ENCODE measurements at places on chromosomes 5 and 9. TPM values are rescaled to one million over a fixed set of nuclear protein-coding genes. Genes with fewer than 3 reads are reported as not detected.
A peak's percentile ranks its signal among the peaks of the same experiment; 100 is the strongest.

CA9 gene
- total RNA-seq = 0.86 TPM

C9orf40 gene
- total RNA-seq = 4.6 TPM

PCDHGA2 gene
- total RNA-seq = 0.09 TPM

NR2F1 gene
- not detected for total RNA-seq

LCN9 gene
- total RNA-seq = not detected

DNA sequence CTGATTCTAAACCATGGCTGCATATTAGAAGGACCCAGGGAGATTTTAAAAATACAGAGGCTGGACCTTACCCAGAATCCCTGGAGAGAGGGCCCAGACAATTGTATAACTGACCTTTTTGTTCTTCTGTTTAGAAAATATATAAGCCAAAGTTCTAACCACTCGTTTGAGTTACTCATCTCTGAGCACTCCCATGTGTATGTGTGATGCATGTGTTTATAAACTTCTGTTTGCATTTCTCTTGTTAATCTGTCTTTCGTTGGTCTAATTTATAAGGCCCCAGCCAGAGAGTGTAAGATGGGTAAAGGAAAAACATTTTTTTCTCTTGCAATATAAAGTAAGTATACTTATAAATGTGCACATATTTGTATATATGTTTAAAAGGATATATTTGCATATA lies 443.9 kb downstream of the ZNF608 start:
- DNase-seq = no peak
- H3K27ac ChIP-seq = no peak overlapping the region
- no peaks in the 10 kb centered on the region for H3K4me1 ChIP-seq
- no peaks in the 10 kb centered on the region for H3K27me3 ChIP-seq
- no peaks in the 10 kb centered on the region for H3K36me3 ChIP-seq
- no peak overlapping the region for H3K4me3 ChIP-seq

- H3K27me3 ChIP-seq = no peaks in the 10 kb centered on the region
- H3K4me1 ChIP-seq = peaks cover 46% of the 10 kb centered on the region
- H3K4me3 ChIP-seq = peak overlapping the region; percentile 86
- no peak for DNase-seq
Observed at GRCh38 chr9:136740971-136741882, 1.5 kb downstream of the LCN10 start.

DNA sequence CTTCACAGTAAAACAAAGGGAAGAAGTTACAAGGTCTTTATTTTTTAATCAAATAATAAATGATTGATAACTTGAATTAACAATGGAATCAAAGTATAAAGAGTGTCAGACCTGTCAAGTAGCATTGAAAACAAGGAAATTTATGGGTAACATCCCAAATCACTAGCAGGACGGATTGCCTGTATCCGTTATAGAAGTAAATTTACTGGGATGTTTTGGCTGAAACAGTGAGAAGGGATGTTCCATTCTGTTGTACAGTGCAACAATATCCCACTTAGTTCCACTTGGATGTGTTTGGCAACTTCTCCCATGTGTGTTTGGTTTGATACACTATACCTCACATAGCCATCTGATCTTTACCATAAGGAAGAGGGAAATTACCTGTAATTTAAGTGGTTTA lies 421.0 kb upstream of the CHD1 start:
- no peak for DNase-seq
- H3K4me3 ChIP-seq = no peak overlapping the region
- no peak overlapping the region for H3K27ac ChIP-seq
- H3K4me1 ChIP-seq = no peaks in the 10 kb centered on the region
- no peaks in the 10 kb centered on the region for H3K27me3 ChIP-seq
- no peaks in the 10 kb centered on the region for H3K36me3 ChIP-seq

- H3K4me1 ChIP-seq = peaks cover 47% of the 10 kb centered on the region
- H3K4me3 ChIP-seq = no peak overlapping the region
- H3K36me3 ChIP-seq = peaks cover 34% of the 10 kb centered on the region
- peak overlapping the region; percentile 19 for H3K27ac ChIP-seq
Observed at GRCh38 chr9:93089024-93089423, 7.0 kb upstream of the CARD19 start.

- no peak for DNase-seq
- no peaks in the 10 kb centered on the region for H3K4me1 ChIP-seq
- no peak overlapping the region for H3K27ac ChIP-seq
- no peak overlapping the region for H3K4me3 ChIP-seq
- peaks cover 10% of the 10 kb centered on the region for H3K27me3 ChIP-seq
Observed at GRCh38 chr5:140010798-140011197, 32.3 kb downstream of the NRG2 start.

DNA sequence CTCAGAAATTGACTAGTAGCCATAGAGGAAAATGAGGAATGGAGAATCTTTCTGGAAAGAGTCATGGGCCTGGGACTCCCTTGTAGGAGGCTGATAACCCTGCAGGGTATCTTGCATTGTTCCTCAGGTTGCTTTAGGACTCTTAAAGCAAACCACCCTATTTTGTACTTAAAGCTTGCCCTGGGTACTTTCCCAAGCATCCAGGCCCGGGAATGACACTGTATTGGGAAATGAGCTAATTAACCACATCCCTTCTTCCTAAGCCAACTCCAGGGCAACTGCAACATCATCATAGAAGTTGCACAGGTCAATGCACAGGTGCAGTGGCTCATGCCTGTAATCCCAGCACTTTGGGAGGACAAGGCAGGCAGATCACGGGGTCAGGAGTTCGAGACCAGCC lies 55.9 kb downstream of the UGCG start:
- DNase-seq = no peak
- H3K27me3 ChIP-seq = no peaks in the 10 kb centered on the region
- H3K4me1 ChIP-seq = peaks cover 41% of the 10 kb centered on the region
- H3K36me3 ChIP-seq = no peaks in the 10 kb centered on the region
- H3K4me3 ChIP-seq = no peak overlapping the region

DNA sequence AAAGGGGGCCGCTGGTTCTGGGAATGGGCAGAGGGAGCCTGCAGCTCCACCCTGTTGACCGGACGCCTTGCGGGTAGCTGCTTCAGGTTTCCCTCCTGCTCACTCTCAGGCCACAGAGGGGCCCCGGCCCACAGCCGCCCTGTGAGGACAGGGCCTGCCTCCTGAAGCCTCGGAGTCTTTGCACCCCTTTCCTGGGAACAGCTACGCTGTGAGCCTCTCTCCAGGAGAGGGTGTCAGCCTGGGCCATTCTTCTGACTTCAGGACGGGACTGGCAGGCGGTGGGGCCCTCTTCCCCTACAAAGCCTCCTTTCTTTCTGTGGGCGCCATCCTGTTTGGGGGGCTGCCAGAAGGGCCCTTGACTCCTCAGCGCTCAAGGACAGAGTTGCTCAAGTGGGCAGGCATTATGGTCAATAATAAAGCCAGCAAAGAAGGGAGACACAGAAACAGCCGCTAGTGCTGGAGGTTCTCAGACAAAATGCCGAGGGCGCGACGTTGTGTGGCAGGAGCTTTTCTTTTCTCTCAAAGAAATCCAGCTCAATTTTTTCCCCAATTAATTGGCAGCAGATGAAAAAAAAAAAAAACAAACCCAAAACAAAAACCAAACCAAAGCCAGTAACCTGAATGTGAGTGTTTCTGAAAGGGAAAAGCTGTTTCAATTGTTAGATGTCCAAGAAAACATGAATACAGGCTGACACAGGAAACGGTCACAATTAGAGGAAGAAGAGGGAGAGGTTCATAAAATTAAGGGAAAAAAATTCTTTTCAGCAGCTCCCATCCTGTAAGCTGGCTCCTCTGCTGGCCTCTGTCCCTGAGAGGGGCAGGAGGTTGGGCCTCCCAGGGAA lies 12.8 kb upstream of the SLC25A51 start:
- H3K4me1 ChIP-seq = peaks cover 2% of the 10 kb centered on the region
- no peak for DNase-seq
- no peak overlapping the region for H3K27ac ChIP-seq
- H3K4me3 ChIP-seq = no peak overlapping the region
- no peaks in the 10 kb centered on the region for H3K27me3 ChIP-seq

- H3K4me3 ChIP-seq = no peak overlapping the region
- no peaks in the 10 kb centered on the region for H3K27me3 ChIP-seq
- H3K36me3 ChIP-seq = no peaks in the 10 kb centered on the region
- no peak overlapping the region for H3K27ac ChIP-seq
- no peak for DNase-seq
Observed at GRCh38 chr5:109034306-109034705, 286.6 kb downstream of the FER start.
